ENCODE measurements at places on chromosomes 7 and 10.

- DNase-seq, result no peak
- no peak overlapping the region for H3K27ac ChIP-seq
Measured at GRCh38 chr7:33776788-33777187, 128.6 kb upstream of the BMPER start.

GRCh38 chr7:101816595-101817470 lies 593 bp upstream of the CUX1 start:
- no peak for DNase-seq
- H3K27ac ChIP-seq, result no peak overlapping the region
- H3K4me3 ChIP-seq, result peak overlapping the region; percentile 54
- peaks cover 20% of the 10 kb centered on the region for H3K4me1 ChIP-seq
- H3K36me3 ChIP-seq, result peaks cover 2% of the 10 kb centered on the region

DNA sequence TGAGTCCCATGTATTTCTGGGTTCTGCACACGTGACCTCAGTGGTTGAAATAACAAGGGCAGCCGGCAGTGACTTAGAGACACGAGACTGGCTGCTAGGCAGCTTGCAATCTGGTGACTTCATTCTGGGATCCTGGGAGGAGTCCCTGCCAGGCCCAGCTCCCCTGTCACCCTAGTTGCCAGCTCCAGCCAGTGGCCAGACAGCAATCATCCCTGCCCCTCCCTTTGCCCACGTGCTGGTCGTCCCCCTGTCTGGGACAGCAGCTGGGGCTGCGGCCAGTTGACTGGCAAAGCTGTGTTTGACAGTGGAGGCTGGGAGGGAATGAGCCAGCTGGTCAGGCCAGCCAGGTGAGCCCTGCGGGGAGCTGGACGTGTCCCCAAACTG lies 30.0 kb downstream of the ADGRA1 start:
- DNase-seq, result no peak
- H3K36me3 ChIP-seq, result no peaks in the 10 kb centered on the region
- H3K4me1 ChIP-seq, result no peaks in the 10 kb centered on the region
- no peak overlapping the region for H3K27ac ChIP-seq

GRCh38 chr7:107659666-107660065 lies 962 bp upstream of the SLC26A4 start:
- DNase-seq, result peak; percentile 63
- peak overlapping the region; percentile 7 for H3K27ac ChIP-seq
- no peaks in the 10 kb centered on the region for H3K36me3 ChIP-seq

DNA sequence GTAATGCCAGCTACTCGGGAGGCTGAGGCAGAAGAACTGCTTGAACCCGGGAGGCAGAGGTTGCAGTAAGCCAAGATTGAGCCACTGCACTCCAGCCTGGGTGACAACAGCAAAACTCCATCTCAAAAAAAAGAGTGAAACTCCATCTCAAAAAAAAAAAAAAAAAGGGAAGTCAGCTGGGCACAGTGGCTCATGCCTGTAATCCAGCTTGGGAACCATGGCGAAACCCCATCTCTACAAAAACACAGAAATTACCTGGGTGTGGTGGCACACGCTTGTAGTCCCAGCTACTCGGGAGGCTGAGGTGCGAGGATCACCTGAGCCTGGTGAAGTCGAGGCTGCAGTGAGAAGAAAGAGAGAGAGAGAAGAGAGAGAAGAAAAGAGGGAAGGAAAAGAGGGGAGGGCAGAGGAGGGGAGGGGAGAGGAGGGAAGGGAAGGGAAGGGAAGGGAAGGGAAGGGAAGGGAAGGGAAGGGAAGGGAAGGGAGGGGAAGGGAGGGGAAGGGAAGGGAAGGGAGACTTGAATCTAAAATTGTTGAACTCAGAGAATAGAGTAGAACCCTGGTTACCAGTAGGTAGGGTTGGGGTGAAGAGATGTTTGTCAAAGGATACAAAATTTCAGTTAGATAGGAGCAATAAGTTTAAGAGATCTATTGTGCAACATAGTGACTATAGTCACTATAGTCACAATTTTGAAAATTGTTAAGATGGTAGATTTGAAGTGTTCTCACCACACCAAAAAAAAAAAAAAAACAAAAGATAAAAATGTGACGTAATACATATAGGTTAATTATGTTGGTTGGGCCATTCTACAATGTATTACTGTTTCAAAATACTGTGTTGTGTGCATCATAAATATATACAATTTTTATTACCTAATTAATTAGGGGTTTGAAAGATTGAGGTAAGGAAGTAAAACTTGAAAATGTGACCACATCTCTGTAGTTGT lies 2.5 kb downstream of the SLC16A9 start:
- H3K4me1 ChIP-seq, result peaks cover 7% of the 10 kb centered on the region
- H3K27ac ChIP-seq, result no peak overlapping the region
- no peak for DNase-seq
- peaks cover 29% of the 10 kb centered on the region for H3K27me3 ChIP-seq
- no peaks in the 10 kb centered on the region for H3K36me3 ChIP-seq
- H3K4me3 ChIP-seq, result no peak overlapping the region

- H3K27me3 ChIP-seq, result peaks cover 8% of the 10 kb centered on the region
- no peaks in the 10 kb centered on the region for H3K4me1 ChIP-seq
- H3K27ac ChIP-seq, result no peak overlapping the region
Measured at GRCh38 chr10:4813023-4813422, 13.0 kb upstream of the AKR1E2 start.

- no peaks in the 10 kb centered on the region for H3K4me1 ChIP-seq
- H3K36me3 ChIP-seq, result no peaks in the 10 kb centered on the region
- peaks cover 50% of the 10 kb centered on the region for H3K27me3 ChIP-seq
- DNase-seq, result no peak
Measured at GRCh38 chr7:45573661-45574415, at the start of gene ADCY1. Gene ADCY1 (plus strand): TSS chr7:45574368. CDS start chr7:45574544, 176 bp downstream.

DNA sequence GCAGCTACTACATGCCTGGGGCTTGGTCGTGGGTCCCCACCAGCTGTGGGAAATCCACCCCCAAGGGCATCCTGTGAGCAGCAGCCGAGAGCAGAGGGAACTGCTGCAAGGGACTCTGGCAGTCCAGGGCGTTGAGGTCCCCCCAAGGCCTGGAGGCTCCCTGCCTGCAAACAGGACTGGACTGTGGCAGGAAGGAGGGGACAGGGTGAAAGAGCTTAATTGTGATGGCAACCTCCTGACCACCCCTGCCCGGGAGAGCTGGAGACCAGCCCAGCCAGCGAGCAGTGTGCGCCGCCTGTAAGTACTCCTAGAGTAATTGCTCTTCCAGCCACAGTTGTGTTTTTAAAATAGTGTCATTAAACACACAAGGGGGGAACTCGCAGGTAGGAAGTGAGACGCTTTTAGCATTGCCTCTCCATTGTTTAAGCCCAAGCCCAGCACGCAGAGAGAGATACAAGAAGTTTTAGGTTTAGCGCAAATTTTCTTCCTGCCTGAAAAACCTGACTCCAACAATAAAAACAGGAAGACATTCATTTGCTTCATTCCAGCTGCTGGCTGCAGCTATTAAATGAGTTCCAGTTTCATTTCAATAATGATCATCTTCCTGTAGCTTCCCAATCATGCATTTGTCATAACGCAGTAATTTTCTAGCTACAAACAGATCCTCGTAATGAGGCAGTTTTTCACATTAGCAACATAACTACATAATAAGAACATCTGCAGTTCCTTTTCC lies 111.1 kb downstream of the EBF3 start:
- H3K36me3 ChIP-seq, result no peaks in the 10 kb centered on the region
- no peak for DNase-seq
- no peaks in the 10 kb centered on the region for H3K27me3 ChIP-seq
- H3K4me1 ChIP-seq, result no peaks in the 10 kb centered on the region
- H3K27ac ChIP-seq, result no peak overlapping the region

GRCh38 chr10:97573021-97573420 lies 442 bp downstream of the ANKRD2 start:
- no peaks in the 10 kb centered on the region for H3K27me3 ChIP-seq
- H3K36me3 ChIP-seq, result no peaks in the 10 kb centered on the region
- H3K27ac ChIP-seq, result no peak overlapping the region
- no peaks in the 10 kb centered on the region for H3K4me1 ChIP-seq

- no peaks in the 10 kb centered on the region for H3K27me3 ChIP-seq
- no peaks in the 10 kb centered on the region for H3K36me3 ChIP-seq
- H3K27ac ChIP-seq, result peak overlapping the region; percentile 92
- peaks cover 62% of the 10 kb centered on the region for H3K4me1 ChIP-seq
- H3K4me3 ChIP-seq, result peak overlapping the region; percentile 70
Measured at GRCh38 chr7:2508327-2509215, 11.0 kb upstream of the LFNG start.

- H3K36me3 ChIP-seq, result no peaks in the 10 kb centered on the region
- H3K4me3 ChIP-seq, result no peak overlapping the region
- no peak for DNase-seq
- no peaks in the 10 kb centered on the region for H3K27me3 ChIP-seq
- no peaks in the 10 kb centered on the region for H3K4me1 ChIP-seq
Measured at GRCh38 chr7:80532153-80532552, 20.3 kb upstream of the GNAT3 start.

DNA sequence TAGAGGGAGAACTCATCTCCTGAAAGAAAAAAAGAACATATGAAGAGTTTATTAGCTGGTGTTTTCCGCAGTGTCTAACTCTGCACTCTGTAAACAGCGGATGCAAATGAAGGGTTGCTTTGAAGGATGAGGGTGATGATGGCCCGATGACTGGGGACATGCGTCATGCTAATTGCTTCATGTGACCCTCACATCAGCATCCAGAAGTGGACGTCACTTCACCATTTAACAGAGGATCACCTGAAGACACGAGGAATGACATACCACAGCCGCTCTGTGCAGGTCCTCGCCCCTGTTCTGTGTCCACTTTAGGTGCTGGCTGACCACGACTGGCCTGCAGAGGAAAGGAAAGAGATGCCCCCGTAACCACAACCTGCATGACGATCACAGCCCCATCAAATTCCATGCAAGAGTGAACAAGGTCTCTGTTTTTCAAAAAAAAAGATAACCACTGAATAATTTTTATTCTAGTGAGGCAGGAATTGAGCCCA lies 82.9 kb downstream of the KLF6 start:
- H3K4me1 ChIP-seq, result peaks cover 14% of the 10 kb centered on the region
- DNase-seq, result no peak
- no peaks in the 10 kb centered on the region for H3K36me3 ChIP-seq

DNA sequence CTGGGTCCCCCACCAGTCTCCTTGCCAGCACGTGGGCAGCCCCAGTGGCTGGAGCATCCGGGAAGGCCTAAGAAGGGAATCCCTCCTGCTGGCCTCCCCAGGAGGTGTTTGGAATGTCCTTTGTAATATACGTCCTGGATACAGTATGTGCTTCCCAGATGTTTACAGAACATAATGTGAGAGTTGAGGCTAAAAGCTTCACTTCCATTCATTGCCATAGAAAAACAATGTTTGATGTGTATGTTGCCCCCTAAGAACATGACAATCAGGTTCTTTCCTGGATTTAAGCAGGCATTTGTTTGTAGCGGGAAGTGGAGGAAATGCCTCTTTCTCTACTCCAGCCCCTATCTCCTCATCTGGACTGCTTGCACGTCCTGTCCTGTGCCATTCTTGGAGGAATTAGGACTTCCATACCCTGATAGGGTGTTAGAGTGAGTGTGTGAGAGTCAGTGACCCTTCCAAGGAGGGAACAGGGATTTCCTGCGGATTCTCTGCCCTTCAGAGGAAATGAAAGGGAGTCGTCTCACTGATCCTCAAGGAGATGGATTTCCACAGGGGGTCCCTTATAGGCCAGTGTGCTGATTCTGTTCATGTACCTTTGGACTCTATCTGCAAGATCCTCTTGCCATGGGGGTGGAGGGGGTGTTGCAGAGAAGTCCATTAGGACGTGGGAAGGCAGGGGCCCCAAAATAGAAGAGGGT lies 1.2 kb downstream of the IGFBP1 start:
- peaks cover 50% of the 10 kb centered on the region for H3K27me3 ChIP-seq
- H3K27ac ChIP-seq, result no peak overlapping the region
- H3K36me3 ChIP-seq, result no peaks in the 10 kb centered on the region
- no peak overlapping the region for H3K4me3 ChIP-seq

DNA sequence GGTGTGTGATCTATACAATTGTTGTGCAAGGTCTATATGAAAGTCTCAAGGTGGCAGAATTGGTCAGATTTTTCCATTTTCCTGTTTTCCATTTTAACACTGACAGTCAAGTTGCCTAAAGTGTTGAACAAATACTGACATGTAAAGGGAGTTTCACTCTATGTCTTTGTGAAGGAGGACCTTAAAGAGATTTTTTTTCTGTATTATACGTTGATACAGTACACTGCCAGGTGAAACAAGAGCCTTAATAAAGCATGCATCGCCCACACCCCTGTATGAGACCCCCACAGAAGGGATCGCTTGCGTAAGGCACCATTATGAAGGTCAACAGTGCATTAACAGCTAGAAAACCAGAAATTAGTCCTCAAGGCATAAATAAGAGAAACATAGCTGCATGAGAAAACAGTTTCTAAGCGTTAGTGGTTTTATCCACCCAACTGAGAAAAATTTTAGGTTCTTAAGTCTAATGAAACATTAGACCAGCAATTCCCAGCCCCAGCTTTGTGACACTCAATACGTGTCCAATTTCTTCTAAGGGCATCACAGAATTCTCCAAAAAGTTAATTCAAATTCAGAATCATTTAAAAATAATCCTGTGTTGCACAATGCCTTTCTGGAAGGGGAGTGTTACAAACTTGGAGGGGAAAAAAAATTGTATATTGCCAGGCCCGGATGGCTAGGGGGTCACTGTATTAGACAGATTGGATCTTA lies 6.9 kb downstream of the KLF6 start:
- DNase-seq, result no peak
- H3K36me3 ChIP-seq, result peaks cover 94% of the 10 kb centered on the region
- peaks cover 67% of the 10 kb centered on the region for H3K4me1 ChIP-seq
- no peaks in the 10 kb centered on the region for H3K27me3 ChIP-seq
- H3K27ac ChIP-seq, result peak overlapping the region; percentile 58

GRCh38 chr10:127918572-127918971 lies 11.7 kb downstream of the PTPRE start:
- H3K36me3 ChIP-seq, result no peaks in the 10 kb centered on the region
- no peak overlapping the region for H3K4me3 ChIP-seq
- no peaks in the 10 kb centered on the region for H3K27me3 ChIP-seq
- no peak for DNase-seq
- H3K4me1 ChIP-seq, result peaks cover 9% of the 10 kb centered on the region

DNA sequence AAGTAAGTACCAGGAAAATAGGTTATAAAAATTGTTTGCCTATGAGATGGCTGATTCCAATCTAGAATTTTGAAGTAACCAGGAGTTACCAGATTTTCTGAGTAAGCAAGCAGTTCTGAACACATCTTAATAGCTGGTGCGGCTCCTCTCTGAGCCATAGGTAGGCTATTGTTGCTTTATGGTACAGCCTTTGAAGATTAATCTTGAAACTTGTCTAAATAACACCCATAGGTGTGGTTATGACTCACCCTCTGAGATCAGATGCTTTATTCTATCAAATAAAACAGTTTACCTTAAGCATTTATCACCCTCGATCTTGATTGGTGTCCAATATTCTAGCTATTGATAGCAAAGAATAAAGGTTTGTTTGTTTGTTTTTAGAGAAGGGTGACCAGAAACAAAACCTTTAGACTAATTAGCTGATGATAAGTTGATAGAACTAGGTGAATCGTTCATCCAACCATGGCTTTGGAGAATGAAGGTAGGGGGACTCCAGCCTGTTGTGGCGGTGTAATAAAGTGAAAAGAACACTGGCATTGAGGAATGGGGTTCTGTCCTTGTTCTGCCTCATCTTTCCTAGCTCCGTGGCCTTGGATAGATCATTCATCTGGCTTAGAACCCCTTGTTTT lies 72.2 kb downstream of the VTI1A start:
- H3K4me1 ChIP-seq, result no peaks in the 10 kb centered on the region
- H3K27me3 ChIP-seq, result no peaks in the 10 kb centered on the region
- no peak overlapping the region for H3K4me3 ChIP-seq
- DNase-seq, result no peak

Measured in activated CD8-positive, alpha-beta T cell treated with anti-CD3 and anti-CD28 coated beads, Interleukin-2, amount 10 ng/mL, durations not matched to agents 7 days and 5 days (primary cell).